ENCODE measurements at places on chromosomes 11 and 22.

DNA sequence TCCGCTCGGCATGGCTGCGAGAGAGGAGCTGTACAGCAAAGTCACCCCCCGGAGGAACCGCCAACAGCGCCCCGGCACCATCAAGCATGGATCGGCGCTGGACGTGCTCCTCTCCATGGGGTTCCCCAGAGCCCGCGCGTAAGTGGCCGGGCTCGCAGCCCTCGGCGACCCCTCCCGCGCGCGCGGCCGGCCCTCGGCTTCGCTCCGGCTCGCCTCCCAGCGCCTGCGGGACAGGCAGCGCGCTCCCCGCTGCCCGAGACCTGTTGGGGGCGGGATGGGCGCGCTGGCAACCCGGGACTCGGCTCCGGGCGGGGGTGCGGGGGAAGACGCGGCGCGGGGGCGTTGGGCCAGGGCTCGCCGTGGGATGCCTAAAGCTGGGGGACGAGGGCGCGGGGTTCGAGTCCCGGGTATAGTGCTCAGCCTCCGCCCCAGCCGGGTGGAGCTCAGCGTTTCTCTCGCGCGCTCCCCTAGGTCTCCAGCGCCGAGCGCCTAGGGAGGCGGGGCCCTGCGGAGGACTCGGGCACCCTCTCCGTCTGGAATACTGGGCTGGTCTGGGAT is 630 bp downstream of the UBASH3B start:
- DNase-seq, result peak; percentile 24

DNA sequence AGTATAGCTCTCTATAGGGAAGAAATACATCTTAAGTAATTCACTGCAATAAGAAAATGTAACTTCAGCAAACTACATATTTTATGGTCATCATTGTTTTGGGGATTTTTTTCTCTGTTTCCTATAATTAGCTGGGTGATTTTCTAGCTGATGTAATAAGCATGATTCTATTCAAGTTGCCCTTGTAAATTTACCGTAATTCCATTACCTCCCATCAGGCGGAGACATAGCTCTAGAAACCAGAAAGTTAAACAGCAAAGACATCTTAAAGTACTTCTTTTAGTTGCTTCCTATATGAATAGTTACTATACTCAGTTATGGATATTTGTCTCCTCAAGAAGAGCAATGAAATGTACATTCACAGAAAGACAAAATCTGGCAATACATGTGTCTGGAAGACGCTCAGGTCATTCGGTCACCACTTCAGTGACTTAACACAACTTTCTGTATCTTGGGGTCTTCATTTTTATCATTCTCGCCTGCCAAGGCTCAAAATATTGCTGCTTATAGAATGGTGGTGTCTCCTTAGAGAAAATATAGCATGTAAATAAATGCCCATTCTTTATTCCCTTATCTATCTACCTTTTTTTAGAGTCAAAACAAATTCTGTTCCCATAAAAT is 239.9 kb upstream of the ZC3H12C start:
- no peak for DNase-seq

DNA sequence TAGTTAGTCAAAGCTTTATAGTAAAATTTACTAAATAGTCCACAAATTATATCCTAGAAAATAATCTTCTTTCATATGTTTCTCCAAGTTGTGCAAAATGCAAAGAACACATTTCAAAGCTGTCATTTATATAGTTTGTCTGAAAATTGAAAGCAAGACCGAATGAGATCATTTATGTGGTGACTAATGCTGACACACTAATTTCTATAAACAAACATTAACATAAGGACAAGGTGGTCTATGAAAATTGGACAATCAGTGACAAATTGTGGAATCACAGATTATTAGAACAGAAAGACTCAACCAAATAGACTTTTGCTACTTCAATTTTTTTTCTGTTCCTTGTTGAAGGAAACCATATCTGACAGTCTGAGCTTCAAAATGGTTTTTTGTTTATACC is 1056.1 kb downstream of the LRRC4C start:
- DNase-seq, result no peak

- no peak for DNase-seq
These were observed 10.6 kb downstream of the MICAL2 start for GRCh38 chr11:12121011-12121410.

GRCh38 chr11:12074529-12075195 is 35.7 kb upstream of the MICAL2 start:
- no peak for DNase-seq

DNA sequence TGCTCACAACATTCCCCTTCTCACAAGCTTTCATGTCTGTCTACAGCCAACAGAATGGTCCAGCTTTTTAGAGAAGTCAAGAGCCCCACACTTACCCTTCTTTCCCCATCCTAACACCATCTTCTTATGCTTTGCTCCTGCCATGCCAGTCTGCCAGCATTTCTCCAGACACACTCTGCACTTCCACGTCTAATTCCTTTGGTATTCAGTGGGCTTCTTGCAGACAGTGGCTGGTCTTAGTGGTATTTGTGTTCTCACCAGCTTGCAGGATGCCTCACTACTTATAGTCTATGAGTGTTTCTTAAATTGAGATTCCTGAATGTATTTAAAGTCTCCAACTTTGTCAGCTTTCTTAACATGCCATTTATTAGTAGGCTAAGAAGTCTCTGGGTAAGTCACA is 154.4 kb downstream of the BBOX1 start:
- no peak for DNase-seq

GRCh38 chr11:59173964-59174663 is 2.2 kb downstream of the DTX4 start:
- DNase-seq, result no peak

GRCh38 chr11:123174196-123175183 is 20.6 kb downstream of the CLMP start:
- DNase-seq, result no peak

GRCh38 chr11:62770778-62771143 is 435 bp upstream of the TAF6L start:
- DNase-seq, result no peak

- DNase-seq, result no peak
These were observed 8.6 kb downstream of the SC5D start for GRCh38 chr11:121300972-121301699.

DNA sequence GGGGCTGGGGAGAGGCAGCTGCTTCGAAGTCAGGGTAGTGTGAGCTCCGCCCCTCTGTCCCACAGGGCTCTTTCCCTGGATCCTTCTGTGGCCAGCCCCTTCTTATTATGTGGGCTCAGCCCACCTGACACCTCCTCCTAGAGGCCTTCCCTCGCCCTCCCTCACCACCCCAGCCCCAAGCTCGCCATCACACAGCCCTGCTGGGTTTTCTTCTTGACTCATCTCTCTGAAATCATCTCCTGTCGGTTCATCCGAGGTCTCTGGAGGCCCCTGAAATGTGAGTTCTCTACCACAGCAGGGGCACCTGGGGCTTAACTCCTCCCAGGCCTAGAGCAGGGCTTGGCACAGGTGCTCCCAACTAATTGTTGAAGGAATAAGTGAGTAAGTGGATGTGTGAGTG is 65.2 kb downstream of the CACNA1I start:
- no peak for DNase-seq

- no peak for DNase-seq
These were observed 96.7 kb upstream of the DDI1 start for GRCh38 chr11:103939694-103940093.

GRCh38 chr11:129115652-129116586 is 76.2 kb downstream of the ARHGAP32 start:
- DNase-seq, result no peak

DNA sequence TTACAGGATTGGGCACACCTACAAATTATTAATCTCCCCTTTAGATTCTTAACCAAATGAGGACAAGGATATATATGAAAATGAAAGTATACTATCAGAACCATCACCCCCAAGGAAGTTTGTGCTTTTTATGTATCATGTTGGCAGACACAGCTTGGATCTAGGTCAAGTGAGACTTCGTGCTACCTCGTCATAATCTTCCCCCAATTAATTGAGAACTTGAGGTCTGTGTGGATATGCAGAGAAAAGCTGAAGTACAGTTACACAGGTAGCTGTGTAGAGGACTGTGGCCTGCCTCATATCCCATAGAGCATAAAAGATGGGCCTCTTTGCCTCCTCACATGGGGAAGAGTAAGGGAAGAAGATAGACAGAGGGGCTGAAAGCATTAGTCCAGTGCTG is 45.6 kb downstream of the DNHD1 start:
- no peak for DNase-seq

DNA sequence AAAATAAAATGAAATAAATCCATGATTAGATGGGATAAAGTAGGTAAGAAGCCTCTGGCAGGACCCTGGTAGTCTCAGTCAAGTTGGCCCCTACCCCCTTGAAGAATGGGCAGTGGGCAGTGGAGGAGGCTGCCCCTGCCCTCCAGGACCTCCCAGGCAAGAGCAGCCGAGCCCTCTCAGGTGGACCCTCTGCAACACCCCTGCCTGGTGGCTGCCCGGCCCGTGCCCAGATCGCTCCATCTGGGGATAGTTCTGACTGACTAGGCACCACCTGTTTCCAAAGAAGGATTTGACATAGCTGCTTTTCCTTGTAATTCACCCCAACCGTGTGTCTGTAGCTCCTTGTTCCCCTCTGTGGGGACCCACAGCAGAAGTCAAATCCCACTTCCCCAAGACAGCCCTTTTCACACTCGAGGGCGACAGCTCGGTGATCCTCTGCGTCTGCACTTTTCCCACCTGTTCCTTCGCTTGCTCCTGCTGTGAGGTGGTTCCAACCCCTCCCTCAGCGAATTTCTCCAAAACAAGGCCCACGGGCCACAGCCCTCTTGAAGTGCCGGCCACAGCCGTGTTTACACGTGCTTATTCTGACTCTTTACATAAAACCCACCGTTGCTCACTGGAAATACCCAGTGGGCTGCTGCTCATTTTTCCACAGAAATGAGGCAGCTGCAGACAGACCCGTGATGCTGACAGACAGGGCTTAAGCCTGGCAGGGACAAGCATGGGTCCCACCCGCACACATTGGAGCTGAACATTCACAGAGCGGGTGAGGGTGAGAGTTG is 5.5 kb upstream of the TMPRSS13 start:
- DNase-seq, result no peak

DNA sequence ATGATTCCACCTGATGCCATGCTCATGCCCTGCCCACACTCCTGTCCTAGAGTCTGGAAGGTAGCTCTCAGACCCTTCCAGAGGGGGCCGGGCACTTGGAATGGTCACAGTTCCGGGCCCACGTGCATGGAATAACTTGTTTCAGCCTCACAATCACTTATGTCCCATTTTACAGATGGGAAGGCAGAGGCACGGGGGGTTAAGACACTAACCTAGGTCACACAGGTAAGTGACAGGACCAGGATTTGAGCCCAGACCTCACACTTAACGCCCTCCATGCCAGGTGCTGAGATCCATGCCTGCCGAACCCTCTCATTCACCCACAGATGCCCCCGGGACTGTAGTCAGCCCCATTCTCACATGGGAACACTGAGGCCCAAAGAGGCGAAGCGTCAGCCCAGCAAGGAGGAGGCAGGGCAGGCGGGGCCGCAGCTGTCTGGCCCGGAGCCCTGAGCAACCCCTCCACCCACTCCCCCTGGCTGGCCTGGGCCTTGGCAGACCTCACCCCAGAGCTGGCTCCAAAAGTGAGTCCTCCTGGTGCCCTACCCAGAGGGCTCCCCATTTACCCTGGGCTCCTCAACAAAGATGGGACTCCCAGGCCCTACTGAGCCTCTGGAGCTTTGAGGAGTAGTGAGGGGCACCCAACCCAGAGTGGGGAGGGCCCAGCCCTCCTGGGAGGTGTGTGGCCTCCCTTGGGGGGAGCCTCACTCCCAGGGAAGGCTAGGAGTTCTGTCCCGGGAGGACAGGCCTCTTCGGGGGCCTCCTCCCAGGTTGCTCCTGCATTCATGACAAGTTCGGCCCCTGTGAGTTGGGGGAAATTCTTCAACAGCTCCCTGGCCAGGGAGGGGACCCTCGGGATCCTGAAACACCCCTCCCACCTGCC is 2.4 kb upstream of the ALDH3B1 start:
- DNase-seq, result no peak

GRCh38 chr11:122268601-122269130 is 152.7 kb upstream of the BLID start:
- DNase-seq, result no peak

DNA sequence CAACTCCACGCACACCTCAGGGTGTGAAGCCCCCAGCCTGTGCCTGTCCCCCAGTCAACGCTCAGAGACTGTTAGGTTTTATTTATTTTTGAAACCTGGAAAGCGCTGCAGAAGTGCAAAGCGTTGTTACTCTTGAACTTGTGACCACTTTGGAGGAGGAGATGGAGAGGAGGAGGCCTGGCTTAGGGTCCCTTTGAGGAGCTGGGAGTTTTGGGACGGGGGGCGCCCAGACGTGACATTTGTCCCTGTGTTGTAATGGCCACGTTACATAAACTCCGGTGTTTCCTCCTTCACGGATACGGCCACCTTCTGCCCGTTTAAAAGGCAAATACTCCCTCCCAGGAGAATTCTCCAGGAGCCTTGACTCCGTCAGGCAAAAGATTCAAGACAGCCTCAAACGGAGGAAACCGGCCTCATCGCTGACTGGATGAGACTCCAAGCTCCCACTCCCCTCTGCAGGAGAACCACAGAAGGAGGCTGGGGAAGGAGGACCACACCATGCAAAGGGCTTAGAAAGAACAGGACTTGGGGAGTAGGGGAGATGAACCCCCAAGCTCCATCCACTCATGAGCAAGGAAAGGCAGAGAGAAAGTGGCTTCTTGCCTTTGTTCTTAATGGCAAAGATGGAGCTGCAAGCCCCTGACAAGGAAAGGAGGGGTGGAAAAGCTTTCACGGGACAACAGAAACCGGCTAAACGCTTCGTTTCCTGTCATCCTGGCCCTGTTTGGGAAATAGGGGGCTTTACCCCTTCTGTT is 630 bp downstream of the PIK3IP1 start:
- DNase-seq, result no peak

DNA sequence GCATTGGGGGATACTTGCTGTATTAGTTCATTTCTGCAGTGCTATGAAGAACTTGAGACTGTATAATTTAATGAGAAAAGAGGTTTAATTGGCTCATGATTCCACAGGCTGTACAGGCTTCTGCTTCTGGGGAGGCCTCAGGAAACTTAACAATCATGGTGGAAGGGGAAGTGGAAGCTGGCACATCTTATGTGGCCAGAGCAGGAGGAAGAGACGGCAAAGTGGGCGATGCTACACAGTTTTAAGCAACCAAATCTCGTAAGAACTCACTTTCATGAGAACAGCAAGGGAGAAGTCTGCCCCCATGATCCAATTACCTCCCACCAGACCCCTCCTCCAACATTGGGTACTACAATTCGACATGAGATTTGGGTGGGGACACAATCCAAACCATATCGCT is 55.1 kb downstream of the TMPRSS5 start:
- no peak for DNase-seq

GRCh38 chr22:22925805-22926369 is 38.3 kb downstream of the IGLL5 start:
- no peak for DNase-seq

Data from stimulated activated CD4-positive, alpha-beta T cell treated with anti-CD3 and anti-CD28 coated beads, Interleukin-12 subunit alpha, Interleukin-12 subunit beta, amount 100 ng/mL, for 24 hours (primary cell).